ENCODE measurements at places on chromosomes 3 and 15. TPM values are rescaled to one million over a fixed set of nuclear protein-coding genes. Genes with fewer than 3 reads are reported as not detected.

TMEM42 gene
- 8.8 TPM for total RNA-seq

SLC12A1 gene
- total RNA-seq: not detected

ELL3 gene
- total RNA-seq: not detected

CACNA1D gene
- 15.6 TPM for total RNA-seq

CPNE9 gene
- total RNA-seq: not detected

SUMF1 gene
- total RNA-seq: 22.9 TPM

RLBP1 gene
- not detected for total RNA-seq

GOLGA8J gene
- total RNA-seq: not detected

LDHAL6B gene
- not detected for total RNA-seq

ZNF501 gene
- 3.2 TPM for total RNA-seq

ST8SIA2 gene
- not detected for total RNA-seq

PIAS1 gene
- total RNA-seq: 43.1 TPM

KCNAB1 gene
- 0.44 TPM for total RNA-seq

SLC24A5 gene
- not detected for total RNA-seq

SERPINI1 gene
- 4.4 TPM for total RNA-seq

SLC7A14 gene
- total RNA-seq: not detected

CCDC14 gene
- 43.5 TPM for total RNA-seq

GABRR3 gene
- not detected for total RNA-seq

WDR49 gene
- total RNA-seq: 0.32 TPM

TMEM207 gene
- 0.65 TPM for total RNA-seq

APOD gene
- 62.0 TPM for total RNA-seq

RYR3 gene
- not detected for total RNA-seq

STAB1 gene
- 0.63 TPM for total RNA-seq

MED12L gene
- 21.5 TPM for total RNA-seq

CAND2 gene
- not detected for total RNA-seq

LRRC2 gene
- total RNA-seq: 0.21 TPM

CHRNA3 gene
- total RNA-seq: not detected

MYO1E gene
- 182 TPM for total RNA-seq

GNAT1 gene
- 0.50 TPM for total RNA-seq

SLC2A2 gene
- total RNA-seq: 4.0 TPM

ZNF35 gene
- 12.0 TPM for total RNA-seq

GOLGA8G gene
- not detected for total RNA-seq

PDE12 gene
- 23.2 TPM for total RNA-seq

GABRG3 gene
- not detected for total RNA-seq

WNT7A gene
- 0.58 TPM for total RNA-seq

BNC1 gene
- not detected for total RNA-seq

MUSTN1 gene
- total RNA-seq: 1.8 TPM

GOLGA6L1 gene
- not detected for total RNA-seq

SH2D7 gene
- total RNA-seq: not detected

AMOTL2 gene
- total RNA-seq: 271 TPM

CIB2 gene
- 0.67 TPM for total RNA-seq

TAGLN3 gene
- not detected for total RNA-seq

SIN3A gene
- total RNA-seq: 67.1 TPM

MAP4 gene
- total RNA-seq: 137 TPM

OR5K2 gene
- not detected for total RNA-seq

B3GALNT1 gene
- 9.0 TPM for total RNA-seq

ARL8B gene
- total RNA-seq: 56.1 TPM

TRMT10C gene
- total RNA-seq: 25.7 TPM

PLCL2 gene
- not detected for total RNA-seq

NOX5 gene
- total RNA-seq: not detected

HGD gene
- total RNA-seq: 102 TPM

GOLIM4 gene
- total RNA-seq: 17.4 TPM

AP3B2 gene
- total RNA-seq: 0.82 TPM

ATP6V1A gene
- total RNA-seq: 96.4 TPM

LYZL4 gene
- total RNA-seq: not detected
